ENCODE measurements at places on chromosomes 11 and 22.
A peak's percentile ranks its signal among the peaks of the same experiment; 100 is the strongest.

GRCh38 chr22:39205344-39206021 lies 39.3 kb downstream of the PDGFB start:
- DNase-seq = peak; percentile 66

- no peak for DNase-seq
Observed at GRCh38 chr22:18909556-18909955, 3.4 kb downstream of the DGCR6 start.

DNA sequence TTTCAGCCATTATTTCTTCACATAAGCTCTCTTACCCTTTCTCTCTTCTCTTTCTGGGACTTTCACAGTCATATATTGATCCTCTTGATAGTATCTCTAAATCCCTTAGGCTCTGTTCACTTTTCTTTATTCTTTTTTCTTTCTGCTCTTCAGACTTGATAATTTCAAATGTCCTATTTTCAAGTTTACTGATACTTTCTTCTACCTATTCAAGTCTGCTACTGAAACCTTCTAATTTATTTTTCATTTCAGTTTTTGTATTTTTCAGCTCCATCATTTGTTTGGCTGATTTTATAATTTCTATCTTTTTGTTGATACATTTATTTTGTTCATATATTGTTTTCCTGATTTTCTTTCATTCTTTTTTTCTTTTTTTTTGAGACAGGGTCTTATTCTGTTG lies 79.1 kb downstream of the SNX19 start:
- DNase-seq = no peak

DNA sequence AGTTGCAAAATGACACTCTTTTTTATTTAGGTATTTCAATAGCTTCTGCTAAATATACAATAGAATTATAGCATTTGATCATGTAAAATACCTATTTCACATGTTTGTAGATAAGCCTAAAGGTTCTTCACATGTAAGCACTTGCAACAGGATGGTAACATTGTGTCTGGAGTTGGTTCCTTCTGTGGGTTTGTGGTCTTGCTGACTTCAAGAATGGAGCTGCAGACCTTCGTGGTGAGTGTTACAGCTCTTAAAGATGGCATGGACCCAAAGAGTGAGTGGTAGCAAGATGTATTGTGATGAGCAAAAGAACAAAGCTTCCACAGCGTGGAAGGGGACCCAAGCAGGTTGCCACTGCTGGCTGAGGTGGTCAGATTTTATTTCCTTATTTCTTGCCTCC lies 246.4 kb upstream of the PDGFD start:
- DNase-seq = no peak

DNA sequence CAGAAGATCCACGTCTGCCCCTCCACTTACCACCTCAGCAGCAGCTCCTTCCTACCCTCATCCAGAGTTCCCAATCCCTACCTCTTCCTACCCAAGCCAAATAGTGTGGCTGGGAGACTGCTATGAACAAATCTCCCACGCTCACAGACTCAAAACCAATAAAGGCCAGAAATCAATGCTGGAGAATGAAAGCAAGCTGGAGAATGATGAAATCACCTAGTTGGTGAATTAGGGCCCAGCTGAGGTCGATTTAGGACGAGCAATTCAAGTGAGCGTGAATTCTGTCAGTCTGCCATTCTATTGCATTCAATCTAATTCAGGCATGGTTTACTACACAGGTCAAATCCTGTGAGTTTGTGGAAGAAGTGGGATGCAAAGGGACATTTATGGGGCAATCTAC lies 22.5 kb downstream of the COMMD9 start:
- no peak for DNase-seq

GRCh38 chr11:63793161-63793560 lies 20.1 kb upstream of the SPINDOC start:
- DNase-seq = no peak

DNA sequence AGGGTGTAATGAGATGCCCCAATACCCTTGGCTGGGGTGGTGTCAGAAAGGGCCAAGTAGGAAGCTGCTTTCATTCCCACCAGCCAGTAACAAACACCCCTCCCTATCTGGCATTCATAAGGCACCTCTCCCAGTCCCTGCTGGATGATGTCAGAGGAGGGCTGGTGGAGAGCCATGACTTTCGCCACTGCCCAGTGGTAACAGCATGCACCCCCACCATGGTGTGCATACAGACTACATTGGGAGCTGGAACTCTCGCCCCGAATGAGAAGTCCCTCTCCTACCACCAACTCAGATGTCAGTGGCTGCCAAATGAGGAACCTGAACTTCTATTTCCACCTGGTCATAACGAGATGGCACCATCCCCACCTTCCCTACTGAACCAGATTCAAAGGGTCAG lies 73.3 kb downstream of the SGSM3 start:
- no peak for DNase-seq

DNA sequence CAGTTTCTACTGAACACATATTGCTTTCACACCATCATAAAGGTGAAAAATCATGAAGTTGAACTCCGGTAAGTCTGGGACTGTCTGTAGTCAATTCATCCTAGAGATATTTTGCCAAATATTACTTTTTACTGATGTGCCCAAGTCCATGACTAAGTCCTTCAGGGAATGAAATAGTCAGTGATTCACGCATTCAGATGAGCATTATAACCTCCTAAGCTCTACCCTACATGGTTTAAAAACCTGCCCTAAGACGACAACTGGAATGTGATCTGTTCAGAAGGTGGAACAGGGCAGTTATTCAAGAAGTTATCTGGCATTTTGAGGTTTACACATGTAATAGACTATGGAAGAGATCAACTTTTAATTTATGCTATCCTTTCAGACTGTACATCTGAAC lies 125.6 kb downstream of the TRPC6 start:
- no peak for DNase-seq

DNA sequence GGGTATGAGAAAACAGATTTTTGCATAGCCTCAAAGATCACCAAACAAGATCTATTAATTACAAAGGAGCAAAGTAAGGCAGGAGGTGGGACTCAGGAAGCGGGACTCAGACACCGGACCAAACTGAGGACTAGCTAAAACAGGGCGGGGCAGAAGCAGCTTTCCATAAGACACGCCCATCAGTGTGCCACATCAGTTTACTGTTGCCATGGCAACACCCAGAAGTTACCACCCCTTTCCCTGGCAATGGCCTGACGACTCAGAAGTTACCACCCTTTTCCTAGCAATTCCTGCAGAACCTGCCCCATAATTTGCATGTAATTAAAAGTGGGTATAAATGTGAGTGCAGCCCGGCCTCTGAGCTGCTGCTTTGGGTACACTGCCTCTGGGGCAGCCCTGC lies 173.9 kb downstream of the SHANK2 start:
- DNase-seq = no peak

GRCh38 chr11:45538939-45539338 lies 126.5 kb downstream of the CHST1 start:
- no peak for DNase-seq

- no peak for DNase-seq
Observed at GRCh38 chr22:39979048-39979447, 15.7 kb upstream of the FAM83F start.

GRCh38 chr11:65857500-65857852 lies 504 bp downstream of the CFL1 start:
- DNase-seq = no peak

GRCh38 chr22:23692598-23693291 lies 1.9 kb downstream of the RGL4 start:
- DNase-seq = no peak

GRCh38 chr11:57459164-57460021 lies 935 bp upstream of the RTN4RL2 start:
- DNase-seq = no peak

DNA sequence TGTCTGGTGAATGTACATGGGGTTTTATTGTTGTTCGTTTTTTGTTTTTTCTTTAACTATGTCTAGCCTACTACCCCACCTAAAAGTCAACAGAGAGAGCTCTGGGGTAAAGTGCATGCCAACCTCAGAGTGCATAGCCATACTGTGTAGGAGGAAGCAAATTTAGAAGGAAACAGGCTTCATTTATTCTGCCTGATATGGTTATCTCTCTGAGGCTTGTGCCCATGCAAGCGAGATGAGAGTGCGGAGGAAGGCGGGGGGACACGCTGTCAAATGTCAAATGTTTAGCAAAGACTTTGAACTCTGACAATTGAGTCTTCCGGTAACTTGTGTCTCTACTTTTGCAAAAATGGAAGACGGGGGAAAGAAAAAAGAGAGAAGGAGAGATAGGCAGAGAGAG lies 295.5 kb downstream of the ETS1 start:
- no peak for DNase-seq

DNA sequence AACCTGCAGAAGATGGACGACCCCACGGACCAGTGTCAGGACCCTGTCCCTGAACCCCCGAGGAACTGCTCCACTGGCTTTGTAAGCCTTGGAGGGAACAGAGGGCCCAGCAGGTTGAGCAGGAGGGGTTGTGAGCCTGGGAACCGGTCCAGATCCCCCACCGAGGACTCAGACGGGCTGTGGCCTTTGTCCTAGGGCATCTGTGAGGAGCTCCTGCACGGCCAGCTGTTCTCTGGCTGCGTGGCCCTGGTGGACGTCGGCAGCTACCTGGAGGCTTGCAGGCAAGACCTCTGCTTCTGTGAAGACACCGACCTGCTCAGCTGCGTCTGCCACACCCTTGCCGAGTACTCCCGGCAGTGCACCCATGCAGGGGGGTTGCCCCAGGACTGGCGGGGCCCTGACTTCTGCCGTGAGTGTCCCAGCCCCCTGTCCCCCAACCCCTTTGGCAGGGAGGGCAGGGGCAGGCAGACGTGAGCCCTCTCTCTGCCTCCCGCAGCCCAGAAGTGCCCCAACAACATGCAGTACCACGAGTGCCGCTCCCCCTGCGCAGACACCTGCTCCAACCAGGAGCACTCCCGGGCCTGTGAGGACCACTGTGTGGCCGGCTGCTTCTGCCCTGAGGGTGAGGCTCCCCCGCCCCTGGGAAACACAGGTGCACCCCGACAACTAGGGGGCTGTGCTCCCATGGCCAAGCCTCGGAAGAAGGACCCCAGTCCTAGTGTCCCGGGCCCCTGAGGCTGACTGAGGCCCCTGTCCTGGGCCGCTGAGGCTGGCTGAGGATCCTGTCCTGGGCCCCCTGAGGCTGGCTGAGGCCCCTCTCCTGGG lies 6.4 kb downstream of the MUC5AC start:
- no peak for DNase-seq

DNA sequence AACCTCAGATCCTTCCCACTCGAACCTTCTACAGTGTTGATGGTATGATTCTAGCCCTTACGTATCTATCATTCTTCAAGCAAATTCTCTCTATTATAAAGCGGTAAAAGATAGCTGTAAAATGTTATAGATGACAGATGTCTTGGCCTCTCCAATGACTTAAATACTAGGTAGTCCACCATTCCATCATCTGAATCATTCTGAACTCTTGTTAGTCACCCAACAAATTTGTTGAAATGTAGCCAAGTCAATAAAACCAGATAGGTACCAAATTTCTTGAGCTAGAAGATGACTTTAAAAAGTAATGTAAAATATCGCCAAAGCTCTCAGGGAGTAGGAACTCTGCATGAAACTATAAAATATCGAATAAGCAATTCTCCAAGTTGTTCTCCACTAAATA lies 32.6 kb upstream of the PICALM start:
- no peak for DNase-seq

DNA sequence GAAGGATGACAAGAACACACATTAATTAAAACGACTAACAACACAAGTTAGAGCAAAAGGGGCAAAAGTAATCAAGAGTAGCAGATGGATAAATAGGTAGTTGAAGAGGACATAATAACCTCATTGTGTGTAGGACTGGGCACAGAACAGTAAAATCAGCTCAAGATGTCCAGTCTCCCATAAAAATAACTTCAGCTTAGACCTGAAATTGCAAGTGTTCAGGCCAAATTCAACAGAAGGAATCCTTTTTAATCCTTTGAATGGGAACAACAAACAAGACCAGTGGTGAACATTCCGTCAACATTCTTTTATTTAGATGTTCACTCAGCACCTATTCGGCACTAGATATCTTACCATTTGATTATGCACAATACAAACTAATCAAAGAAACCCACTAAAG lies 4.4 kb downstream of the MTMR2 start:
- DNase-seq = no peak

DNA sequence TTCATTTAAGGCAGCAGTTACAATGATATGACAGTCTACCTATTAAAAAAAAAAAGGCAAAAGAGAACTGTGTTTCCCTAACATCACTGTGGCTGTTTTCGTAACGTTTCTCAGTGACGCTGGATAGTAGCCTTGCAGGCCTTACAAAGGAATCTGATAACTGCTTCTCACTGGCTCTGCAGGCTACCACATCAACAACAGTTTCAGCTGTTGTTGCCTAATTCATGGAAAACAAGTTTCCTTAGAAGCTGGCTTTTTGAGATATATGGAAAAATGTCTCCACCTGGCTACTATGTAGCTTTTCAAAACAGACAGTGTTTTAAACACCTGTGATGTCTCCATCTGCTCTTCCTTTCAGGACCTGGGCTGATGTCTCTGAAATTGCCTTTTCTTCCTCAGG lies 3.8 kb downstream of the OR51V1 start:
- DNase-seq = no peak

GRCh38 chr11:72330131-72330727 lies 86.3 kb upstream of the PHOX2A start:
- no peak for DNase-seq

- DNase-seq = no peak
Observed at GRCh38 chr22:30015846-30016245, 64.4 kb upstream of the HORMAD2 start.

DNA sequence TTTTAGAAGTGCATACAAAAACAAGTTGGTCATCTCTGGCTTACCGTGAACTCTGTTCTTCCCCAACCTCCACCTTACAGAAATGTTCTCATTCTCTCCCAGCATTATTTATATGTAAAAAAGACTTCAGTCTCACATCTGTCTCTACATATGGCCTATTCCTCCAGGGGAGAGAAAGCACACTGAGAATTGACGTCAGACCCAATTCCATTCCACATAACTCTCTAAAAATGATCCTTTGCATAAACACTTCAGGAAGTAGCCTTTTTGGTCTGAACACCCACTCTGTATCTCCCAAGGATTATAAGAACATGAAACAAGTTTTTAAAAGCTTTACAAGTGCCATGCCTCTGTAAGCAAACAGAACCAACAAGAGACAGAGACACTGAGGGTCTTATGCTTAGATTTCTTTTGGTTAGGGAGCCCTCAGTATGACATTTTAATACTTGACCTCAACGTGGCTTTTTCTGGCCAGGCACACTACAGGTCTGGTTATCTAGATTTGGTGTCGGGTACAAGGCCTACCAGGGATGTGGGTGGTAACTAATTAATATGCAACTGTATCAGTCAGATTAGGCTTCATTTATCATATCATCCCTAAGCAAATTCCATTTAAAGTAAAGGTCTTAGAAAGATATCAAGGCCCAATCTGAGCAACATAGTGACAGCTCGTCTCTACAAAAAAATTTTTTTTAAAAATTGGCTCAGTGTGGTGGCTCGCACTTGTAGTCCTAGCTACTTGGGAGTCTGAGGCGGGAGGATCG lies 48.5 kb upstream of the PPP2R1B start:
- DNase-seq = no peak

DNA sequence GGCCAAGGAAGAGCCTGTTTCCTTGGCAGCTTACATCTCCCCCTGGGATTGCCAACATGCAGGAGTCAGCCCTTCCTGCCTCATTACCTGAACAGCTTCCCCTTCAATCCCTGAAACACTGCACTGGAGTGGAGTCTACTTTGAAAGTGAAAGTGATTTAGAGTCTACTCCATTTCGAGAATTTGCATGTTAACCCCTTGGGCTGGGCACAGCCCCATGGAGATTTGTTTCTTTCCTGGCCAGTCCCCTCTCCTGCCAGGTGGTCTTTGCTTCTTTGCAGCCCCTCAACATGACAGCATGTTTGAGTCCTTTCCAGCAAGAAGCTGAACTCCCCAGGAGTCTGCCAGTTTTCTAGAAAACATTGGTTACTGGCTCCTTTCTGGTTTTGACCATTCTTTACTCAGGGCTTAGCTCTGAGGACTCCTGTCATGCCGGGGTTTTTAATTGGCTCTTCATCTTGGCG lies 59.9 kb downstream of the TRAF6 start:
- DNase-seq = no peak

Measured in H4 (cell line).